ENCODE measurements at places on chromosomes 5 and 9.

DNA sequence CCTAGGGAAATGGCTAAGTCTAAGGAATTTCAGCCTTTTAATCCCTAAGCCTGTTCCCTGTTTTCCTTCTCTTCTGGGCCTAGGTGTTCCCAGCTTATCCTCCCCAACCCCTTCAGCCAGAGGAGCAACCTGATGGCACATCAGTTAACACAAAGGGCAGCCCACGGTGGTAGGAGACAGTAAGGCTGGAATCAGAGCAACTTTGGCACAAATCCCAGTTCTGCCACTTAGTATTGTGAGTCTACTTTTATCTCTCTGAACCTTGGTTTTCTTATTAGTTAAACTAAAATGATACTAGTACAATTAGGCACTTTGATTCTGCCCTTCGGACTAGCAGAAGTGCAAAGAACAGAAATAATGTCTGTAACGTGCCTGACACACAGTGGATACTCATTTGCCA lies 246.8 kb downstream of the SAXO1 start:
- no peak for DNase-seq

DNA sequence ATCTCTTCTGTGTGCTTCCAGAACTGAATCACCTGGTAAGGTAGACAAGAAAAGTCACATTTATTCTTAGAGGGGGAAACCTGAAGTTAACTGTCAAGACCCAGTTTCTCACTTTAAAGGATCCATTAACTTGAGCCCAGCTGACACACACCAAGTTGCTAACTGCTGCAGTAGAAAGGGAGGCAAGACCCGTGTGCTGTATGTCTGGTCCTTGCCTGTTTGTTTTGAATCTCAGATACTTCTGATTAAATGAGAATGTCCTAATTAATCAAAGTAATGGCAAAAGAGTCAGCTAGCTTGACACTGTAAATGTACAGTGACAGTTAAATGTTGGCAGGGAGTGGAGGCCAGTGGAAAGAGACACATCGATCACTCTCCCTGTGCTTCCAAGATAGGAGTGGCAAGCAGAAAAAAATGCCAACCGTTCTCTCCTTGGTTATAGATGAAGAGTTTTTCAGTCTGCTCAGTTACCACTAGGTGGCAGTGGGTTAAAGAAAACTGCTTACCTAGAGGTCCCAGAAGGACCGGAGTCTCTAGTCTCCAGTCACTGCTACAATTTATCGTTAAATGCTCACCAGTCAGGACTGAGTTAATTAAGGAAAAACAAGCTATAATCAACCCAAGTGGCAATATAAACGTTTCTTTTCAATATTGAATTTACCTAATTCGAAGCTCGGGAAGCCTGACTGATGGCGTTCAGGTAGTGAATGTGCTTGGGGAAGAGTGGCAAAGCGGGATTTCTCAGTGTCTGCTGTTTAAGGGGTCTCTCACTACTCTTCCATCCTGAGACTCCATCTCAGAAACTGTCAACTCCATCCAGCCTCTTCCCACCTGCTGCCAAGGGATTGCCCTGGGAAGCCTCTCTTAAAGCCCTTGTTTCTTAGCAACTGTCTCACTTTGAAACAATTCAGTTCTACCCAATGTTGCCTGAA lies 18.4 kb downstream of the LSM11 start:
- no peak for DNase-seq

DNA sequence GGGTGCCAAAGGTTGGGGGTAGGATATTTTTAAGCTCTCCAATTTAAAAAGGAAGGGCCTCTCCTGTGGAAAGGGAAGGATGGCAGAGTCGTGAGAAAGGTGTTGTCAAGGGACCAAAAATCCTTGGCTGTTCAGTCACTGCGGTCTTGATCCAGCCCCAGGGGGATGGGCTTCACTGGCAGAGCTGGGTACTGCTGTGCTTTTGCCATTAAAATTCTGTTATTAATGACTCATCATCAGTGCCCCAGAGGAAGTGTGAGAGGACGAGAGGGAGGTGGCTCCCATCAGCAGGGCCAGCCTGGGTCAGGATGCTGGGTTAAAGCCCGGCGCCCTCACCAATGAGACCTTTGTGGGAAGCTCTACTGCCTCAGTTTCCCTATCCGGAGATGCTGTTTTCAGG lies 16.7 kb downstream of the PCDH12 start:
- DNase-seq: no peak

GRCh38 chr5:148719605-148720004 lies 65.3 kb upstream of the HTR4 start:
- DNase-seq: no peak

GRCh38 chr5:150612905-150613670 lies 27.4 kb upstream of the SYNPO start:
- DNase-seq: no peak

DNA sequence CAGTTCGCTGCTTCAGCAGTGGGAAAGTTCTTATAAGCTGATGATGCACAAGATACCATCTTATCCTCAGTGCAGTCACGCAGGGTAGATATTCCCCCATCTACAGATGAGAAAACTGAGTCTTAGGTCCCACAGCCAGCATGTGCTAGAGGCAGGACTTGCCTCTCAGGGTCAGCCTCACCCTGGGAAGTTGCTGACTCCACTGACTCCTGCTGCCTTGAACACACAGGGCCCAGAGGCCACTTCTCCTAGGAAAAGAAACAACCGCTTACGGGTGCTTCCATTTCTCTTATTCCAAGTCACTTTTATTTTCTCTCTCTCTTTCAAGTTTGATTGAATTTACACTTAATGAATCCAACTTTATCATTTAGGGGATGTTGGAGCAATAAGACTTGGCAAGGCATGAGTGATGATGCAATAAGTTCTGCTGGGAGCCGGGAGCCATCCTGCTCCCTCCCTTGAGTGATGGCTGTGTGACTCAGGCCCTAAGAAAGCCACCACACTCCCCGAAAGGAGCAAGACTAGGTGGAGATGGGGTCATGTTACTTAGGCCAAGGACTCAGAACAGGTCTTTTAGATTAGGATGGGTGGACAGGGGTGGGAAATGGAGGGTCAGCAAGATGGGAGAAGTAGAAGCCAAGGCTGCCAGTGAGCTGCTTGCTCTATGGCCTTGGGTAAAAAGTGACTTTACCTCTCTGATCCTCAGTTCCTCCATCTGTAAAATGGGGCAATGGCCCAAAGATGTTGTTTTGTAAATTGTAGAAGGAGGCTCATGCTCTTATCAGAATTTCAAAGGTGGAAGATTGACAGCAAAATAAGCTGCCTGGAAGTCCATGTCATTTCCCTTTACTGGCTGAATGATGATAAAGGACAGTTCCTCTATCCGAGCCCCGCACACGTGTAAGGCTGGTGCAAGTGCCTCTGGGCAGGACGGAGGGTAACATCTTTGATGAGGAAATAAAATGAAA lies 67.4 kb upstream of the ZNF618 start:
- no peak for DNase-seq

DNA sequence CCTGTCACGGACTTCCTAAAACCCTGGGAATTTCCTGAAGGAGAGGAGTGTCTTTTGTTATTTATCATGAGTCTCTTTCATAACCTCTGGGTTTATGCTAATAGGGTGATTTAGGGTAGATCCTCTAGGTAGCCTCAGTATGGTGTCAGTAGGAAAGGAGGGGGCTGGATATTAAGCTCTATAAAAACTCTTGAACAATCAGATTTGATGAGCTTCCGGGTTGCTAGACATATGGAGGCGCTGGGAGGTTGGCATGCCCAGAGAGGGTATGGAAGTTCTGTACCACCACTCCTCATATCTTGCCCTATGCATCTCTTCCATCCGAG lies 15.6 kb upstream of the PTBP3 start:
- no peak for DNase-seq

GRCh38 chr5:66655395-66656324 lies 59.5 kb downstream of the MAST4 start:
- DNase-seq: no peak

DNA sequence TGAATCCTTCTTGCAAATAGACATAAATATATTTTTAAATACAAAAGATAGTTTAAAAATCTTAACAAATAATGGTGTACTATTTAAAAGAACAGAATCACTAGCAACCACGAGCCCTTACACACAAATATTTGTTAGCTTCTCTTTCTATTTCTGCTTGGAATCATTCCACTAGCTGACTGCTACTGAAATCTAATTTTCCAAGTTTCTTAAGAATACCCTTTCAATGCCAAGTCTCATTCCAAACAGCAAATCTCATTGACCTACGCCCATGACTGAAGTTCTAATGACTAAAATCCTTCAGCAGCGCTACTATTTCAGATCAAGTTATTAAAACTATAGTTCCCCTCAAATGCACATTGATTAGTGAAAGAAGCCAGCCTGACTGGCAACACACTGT lies 13.2 kb upstream of the PPP1R2B start:
- DNase-seq: no peak

- no peak for DNase-seq
Measured at GRCh38 chr9:6884101-6884500, 126.3 kb downstream of the KDM4C start.

DNA sequence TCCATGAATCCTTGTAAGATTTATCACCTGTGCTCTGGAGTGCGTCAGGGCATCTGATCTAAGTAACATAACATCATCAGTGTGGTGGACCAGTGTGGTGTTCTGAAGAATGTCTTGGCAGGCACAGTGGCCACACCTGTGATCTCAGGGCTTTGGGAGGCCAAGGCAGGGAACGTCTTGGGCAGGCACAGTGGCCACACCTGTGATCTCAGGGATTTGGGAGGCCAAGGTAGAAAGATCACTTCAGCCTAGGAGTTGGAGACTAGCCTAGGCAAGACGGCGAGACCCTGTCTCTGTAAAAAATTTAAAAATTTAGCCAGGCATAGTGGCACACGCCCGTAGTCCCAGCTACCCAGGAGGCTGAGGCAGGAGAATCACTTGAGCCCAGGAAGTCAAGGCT lies 185.5 kb downstream of the CACNA1B start:
- DNase-seq: no peak

- no peak for DNase-seq
Measured at GRCh38 chr5:158159621-158160020, 300.7 kb upstream of the CLINT1 start.

GRCh38 chr9:14277244-14277643 lies 36.7 kb downstream of the NFIB start:
- no peak for DNase-seq

DNA sequence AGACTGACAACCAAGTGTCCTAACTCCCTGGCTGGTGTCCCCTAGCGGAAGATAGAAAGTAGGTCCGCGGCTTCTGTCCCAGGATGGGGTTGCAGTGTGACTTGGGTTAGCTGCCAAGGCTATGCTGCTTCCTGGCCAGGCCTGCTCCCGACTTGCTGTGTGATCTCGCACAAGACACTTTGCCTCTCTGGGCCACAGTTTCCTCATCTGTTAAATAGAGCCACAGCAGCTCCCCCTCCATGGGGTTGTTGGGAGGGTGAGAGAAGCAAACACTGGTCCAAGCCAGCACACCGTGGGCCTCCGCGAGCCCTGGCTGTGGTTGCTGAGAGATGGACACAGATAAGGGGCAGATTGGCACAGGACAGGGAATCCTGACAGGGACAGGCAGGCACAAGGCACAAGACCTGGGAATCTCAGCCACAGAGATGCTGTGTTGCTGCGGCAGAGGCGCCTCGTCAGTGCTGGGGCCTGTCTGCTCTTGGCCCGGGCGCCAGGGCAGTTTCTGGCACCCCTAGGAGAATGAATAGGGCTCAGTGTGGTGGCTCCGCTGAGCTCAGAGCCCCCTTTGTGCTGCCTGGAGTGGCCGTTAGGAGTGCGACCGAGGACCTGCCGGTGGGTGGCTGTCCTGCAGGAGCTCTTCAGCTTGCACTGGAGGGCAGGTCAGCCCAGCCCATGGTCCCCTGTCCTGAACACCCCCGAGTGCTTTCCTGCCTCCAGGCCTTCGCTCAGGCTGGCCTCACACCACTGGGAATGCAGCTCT lies 1.8 kb upstream of the SH2D3C start:
- DNase-seq: no peak

DNA sequence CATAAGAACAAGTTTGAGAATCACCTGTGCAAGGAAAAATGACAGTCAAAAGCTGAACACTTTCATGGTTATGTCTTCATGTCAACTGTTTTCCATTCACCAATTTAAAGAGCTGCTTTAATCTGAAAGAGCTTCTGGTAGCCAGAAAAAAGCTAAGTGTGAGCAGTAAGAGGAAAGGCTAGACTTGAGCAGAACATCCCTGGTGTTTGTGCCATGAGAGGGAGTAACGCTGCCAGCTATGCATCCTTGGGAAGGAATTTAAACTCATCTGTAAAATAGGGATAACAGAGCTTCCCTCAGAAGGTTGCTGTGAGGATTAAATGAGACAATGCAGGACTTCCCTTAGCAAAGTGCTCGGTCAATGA lies 193.7 kb downstream of the MAPKAP1 start:
- no peak for DNase-seq

GRCh38 chr5:32436553-32437242 lies 7.8 kb downstream of the ZFR start:
- DNase-seq: no peak

DNA sequence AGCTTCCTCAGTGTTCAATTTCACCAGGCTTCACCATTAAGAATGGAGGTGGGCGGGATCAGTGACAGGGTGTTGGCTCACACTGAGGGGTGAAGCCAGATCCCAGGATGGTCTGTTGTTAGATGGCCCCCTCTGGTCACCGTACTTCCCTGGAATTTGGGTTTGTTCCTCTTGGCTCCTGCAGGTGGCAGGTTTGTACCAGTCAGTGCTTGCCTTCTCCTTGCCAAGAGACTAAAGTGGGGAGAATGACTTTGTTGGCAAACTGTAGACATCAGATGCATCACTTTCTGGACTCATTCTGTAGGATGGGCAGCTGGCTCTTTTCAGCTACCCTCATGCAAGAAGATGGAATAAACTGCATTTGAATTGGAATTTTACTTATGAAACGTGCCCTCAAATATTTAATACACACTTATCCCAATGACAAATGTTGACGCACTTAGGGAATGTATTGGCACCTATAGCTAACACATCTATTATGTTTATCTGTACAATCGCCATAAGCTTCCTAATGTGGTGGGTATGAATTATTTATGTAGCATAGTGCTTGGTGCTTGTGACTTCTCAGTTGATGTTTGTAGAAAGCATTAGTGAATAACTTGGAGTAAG lies 31.4 kb upstream of the ANKRD55 start:
- DNase-seq: no peak

GRCh38 chr5:95564450-95564849 lies 9.5 kb downstream of the ARSK start:
- no peak for DNase-seq

- DNase-seq: no peak
Measured at GRCh38 chr5:17440766-17441165, 57.3 kb upstream of the TAF11L2 start.

DNA sequence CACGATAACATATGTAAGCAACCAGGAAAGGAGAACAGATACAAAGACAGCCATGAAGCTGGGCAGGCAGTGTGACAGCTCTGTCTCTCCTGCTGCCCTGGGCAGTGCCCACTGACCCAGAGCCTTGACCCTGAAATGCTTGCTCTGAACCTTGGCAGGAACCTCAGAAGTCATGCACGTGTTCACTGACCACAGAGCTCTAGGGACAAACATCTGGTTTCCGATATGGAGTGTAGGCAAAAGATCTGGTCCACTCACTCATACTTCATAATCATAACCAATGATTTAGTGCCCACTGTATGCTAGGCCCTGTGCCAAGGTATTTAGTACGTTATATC lies 102.6 kb downstream of the FSTL4 start:
- no peak for DNase-seq

- DNase-seq: no peak
Measured at GRCh38 chr5:56003679-56004078, 8.9 kb upstream of the IL6ST start.

GRCh38 chr5:80216753-80217596 lies 38.9 kb downstream of the SERINC5 start:
- DNase-seq: no peak

Measured in effector memory CD4-positive, alpha-beta T cell (primary cell).